ENCODE measurements at places on chromosomes 7 and 10. TPM values are rescaled to one million over a fixed set of nuclear protein-coding genes. Genes with fewer than 3 reads are reported as not detected.

CRTAC1 gene
- total RNA-seq, result 4.6 TPM

GATA3 gene
- under 0.01 TPM for total RNA-seq

PLXNA4 gene
- 15.4 TPM for total RNA-seq

ANKRD26 gene
- total RNA-seq, result 4.3 TPM

MSMB gene
- total RNA-seq, result not detected

CPEB3 gene
- total RNA-seq, result 0.90 TPM

SFXN2 gene
- total RNA-seq, result 6.8 TPM

CPA2 gene
- not detected for total RNA-seq

CALHM3 gene
- not detected for total RNA-seq

FKBP6 gene
- total RNA-seq, result not detected

AKR1C4 gene
- total RNA-seq, result 0.13 TPM

GPR26 gene
- total RNA-seq, result not detected

HSPA12A gene
- total RNA-seq, result 0.77 TPM

AGAP5 gene
- total RNA-seq, result 1.3 TPM

PRSS37 gene
- total RNA-seq, result not detected

HTRA1 gene
- total RNA-seq, result 60.7 TPM

UNC5B gene
- total RNA-seq, result 18.1 TPM

CXCL12 gene
- 0.77 TPM for total RNA-seq

CFAP70 gene
- total RNA-seq, result 0.13 TPM

NXPH1 gene
- not detected for total RNA-seq

KIAA1549 gene
- 3.3 TPM for total RNA-seq

SFTPD gene
- not detected for total RNA-seq

LIPJ gene
- not detected for total RNA-seq

PGAM1 gene
- total RNA-seq, result 241 TPM

BLNK gene
- not detected for total RNA-seq

PSD gene
- total RNA-seq, result 0.26 TPM

RASA4B gene
- 2.6 TPM for total RNA-seq

LIPM gene
- not detected for total RNA-seq

NME8 gene
- not detected for total RNA-seq

IFIT1B gene
- total RNA-seq, result not detected

RPP30 gene
- total RNA-seq, result 27.3 TPM

FBH1 gene
- total RNA-seq, result 87.5 TPM

ELFN1 gene
- total RNA-seq, result 0.38 TPM

HOGA1 gene
- total RNA-seq, result 0.77 TPM

UPK3B gene
- total RNA-seq, result 0.38 TPM

RSBN1L gene
- total RNA-seq, result 11.6 TPM

SLC26A4 gene
- total RNA-seq, result 10.4 TPM

GPR37 gene
- 0.13 TPM for total RNA-seq

ABCC2 gene
- 0.51 TPM for total RNA-seq

NANOS1 gene
- 0.76 TPM for total RNA-seq

All from dermis microvascular lymphatic vessel endothelial cell (primary cell).